Anterior cingulate cortex (tissue), 58 donors: ENCODE measurements at places on chromosomes 13 and 19.

- no peak for DNase-seq
Observed at GRCh38 chr19:11780431-11781020, 13.7 kb downstream of the ZNF441 start.

- no peak for DNase-seq
Observed at GRCh38 chr13:62931853-62932252, 1516.2 kb upstream of the PCDH20 start.

- no peak for DNase-seq
Observed at GRCh38 chr19:7980168-7980567, 25.3 kb downstream of the ELAVL1 start.

GRCh38 chr13:96667294-96668018 lies 326.8 kb downstream of the OXGR1 start:
- no peak for DNase-seq

- no peak for DNase-seq
Observed at GRCh38 chr19:56980906-56981305, 138.9 kb upstream of the USP29 start.

GRCh38 chr13:113283904-113284303 lies 13.1 kb upstream of the LAMP1 start:
- DNase-seq = no peak

- DNase-seq = no peak
Observed at GRCh38 chr13:104701591-104701990, 1635.4 kb upstream of the SLC10A2 start.

GRCh38 chr13:111153977-111154332 lies 38.8 kb downstream of the ARHGEF7 start:
- DNase-seq = no peak
